ENCODE measurements at places on chromosomes 16 and 17. TPM values are rescaled to one million over a fixed set of nuclear protein-coding genes. Genes with fewer than 3 reads are reported as not detected.

Gene PLCD3
- 15.3 TPM for total RNA-seq

Gene TTYH2
- 0.96 TPM for total RNA-seq

DNA sequence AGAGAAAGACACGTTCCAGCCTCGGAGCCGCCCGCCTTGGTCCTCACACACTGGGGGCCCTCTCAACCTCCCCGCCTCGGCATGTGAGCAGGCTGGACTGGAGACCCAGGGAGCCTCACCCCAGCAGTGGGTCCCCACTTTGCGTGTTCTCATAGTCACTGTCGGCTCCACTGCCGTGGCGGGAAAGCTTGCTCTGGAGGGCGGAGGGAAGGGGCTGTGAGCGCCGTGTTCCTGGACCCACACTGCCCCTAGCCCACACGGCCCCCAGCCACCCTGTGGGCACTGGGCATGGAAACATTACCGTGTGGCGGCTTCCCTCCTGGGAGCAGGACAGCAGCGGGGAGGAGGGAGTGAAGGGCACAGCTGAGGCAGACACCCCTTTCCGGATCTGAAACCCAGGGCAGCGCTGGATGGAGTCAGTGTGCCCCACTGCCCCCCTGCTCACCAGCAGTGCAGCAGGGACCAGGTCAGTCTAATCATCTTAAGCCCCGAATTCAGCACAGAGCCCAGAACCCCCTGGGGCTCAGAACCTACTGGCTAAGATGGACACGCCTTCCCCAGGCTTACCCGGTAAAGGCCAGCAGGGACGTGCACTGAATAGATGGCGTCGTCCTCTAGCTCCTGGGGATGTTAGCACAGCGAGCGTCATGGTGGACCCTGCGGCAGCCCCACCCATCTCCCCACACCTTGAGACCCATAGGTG is 7.2 kb downstream of the TP53I13 start:
- no peak for DNase-seq

- no peak for DNase-seq
Observed at GRCh38 chr17:46875849-46876352, 24.5 kb downstream of the WNT9B start.

GRCh38 chr16:47858333-47858982 is 297.3 kb downstream of the ABCC12 start:
- DNase-seq = peak; percentile 46

- DNase-seq = no peak
Observed at GRCh38 chr17:66843627-66844026, 8.7 kb downstream of the CACNG5 start.

- no peak for DNase-seq
Observed at GRCh38 chr16:87365021-87365713, 18.4 kb downstream of the FBXO31 start.

- DNase-seq = no peak
Observed at GRCh38 chr17:39782980-39783379, 45.2 kb downstream of the GRB7 start.

GRCh38 chr16:23061669-23062068 is 87.6 kb downstream of the USP31 start:
- no peak for DNase-seq

- DNase-seq = no peak
Observed at GRCh38 chr16:48487287-48487686, 102.1 kb upstream of the SIAH1 start.

Gene GLYR1
- 17.8 TPM for total RNA-seq

Gene CCL4
- not detected for total RNA-seq

GRCh38 chr17:74201250-74201649 is 2.2 kb upstream of the RPL38 start:
- peak; percentile 71 for DNase-seq

DNA sequence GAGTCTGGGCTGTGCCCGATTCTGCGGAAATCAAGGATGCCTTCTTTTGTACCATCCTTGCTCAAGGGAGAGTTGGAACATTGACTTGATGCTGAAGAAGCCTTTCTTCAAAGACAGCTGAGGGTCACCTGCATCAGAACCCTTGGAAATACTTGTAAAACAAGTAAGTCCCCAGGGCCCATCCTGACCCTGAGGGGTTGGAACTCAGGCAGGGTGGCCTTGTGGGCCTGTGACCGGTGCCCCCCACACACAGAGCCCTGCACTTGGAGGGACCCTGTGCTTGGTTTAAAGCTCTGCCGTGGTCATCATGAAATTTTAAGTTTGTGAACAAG is 56.9 kb downstream of the WIPI1 start:
- no peak for DNase-seq

DNA sequence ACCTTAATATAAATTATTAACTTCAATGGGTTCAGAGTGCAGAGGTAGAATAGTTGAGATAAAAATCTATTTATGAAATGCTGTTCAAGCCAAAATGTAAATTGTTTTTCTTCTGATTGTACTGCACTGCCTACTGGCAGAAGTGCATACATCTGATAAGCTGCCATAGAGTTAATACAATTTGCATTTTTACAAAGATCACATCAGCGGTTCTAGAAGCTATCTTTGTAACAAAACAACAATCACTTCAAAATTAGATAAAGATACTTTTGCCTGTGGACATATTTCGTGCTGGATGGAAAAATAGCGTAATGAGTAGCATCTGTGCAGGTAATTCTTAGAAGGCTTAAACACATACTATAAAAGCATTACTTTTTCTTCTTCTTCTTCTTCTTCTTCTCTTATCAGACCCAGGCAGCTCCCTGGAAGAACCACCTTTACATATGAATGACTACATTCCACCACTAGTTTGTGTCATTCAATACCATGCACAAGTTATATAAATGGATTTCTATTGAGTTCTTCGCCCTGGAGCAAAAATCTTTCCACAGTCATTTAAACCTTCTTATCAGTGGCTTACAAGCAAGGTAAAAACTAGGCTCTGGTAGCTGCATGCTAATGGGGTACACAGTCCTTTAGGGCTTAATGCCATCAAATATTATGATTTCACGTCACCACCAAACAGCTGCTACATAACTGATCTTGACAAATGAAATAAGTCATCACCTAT is 47.0 kb downstream of the SYNRG start:
- DNase-seq = no peak
